ENCODE measurements at places on chromosomes 7 and 10. TPM values are rescaled to one million over a fixed set of nuclear protein-coding genes. Genes with fewer than 3 reads are reported as not detected.

PPP1R3A gene
- 45.1 TPM for total RNA-seq

CRCP gene
- total RNA-seq: 19.2 TPM

ZNF777 gene
- total RNA-seq: 14.4 TPM

ANXA8 gene
- total RNA-seq: 0.24 TPM

GALNT17 gene
- 1.9 TPM for total RNA-seq

GIMAP8 gene
- 10.4 TPM for total RNA-seq

DNA sequence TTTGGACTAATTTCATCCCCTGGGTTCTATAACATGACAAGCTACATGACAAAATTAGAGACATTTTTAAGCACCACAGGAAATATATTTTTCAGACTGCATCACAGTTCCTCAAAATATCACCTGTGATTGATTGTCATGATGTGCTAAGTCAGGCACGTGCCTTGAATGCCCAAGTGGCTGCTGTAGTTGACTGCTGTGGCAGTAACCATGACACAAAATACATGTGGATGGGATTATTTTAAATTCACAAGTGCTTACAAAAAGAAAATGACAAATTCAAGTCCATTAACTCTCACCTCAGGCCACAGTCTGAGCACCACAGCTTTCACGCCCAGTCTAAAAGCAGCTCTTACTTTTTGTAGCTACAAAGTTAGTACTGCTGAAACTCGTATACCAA is 45.5 kb downstream of the TNPO3 start:
- H3K4me1 ChIP-seq: peaks cover 12% of the 10 kb centered on the region
- H3K36me3 ChIP-seq: no peaks in the 10 kb centered on the region
- no peak overlapping the region for H3K27ac ChIP-seq
- H3K27me3 ChIP-seq: no peaks in the 10 kb centered on the region
- no peak for DNase-seq
- H3K4me3 ChIP-seq: no peak overlapping the region

DNA sequence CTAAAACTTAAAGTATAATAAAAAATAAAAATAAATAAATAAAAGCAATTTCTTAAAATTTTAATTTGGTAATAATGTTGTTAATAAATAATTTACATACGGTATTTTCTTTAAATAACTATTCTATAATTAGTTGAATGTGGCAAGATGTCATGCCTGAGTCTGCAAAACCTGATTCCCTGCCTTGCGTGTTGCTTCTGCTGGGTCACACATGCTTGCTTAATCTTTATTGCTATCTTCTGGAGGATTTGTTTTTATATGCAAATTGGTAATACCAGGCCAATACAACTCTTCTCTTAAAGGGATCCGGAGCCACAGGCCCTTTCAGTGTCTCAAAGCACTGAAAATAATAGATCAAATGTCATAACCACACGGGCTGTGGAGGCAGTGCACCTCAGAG is 59.4 kb upstream of the ABCB5 start:
- H3K27me3 ChIP-seq: no peaks in the 10 kb centered on the region
- DNase-seq: no peak
- H3K36me3 ChIP-seq: no peaks in the 10 kb centered on the region
- no peak overlapping the region for H3K27ac ChIP-seq
- H3K4me3 ChIP-seq: no peak overlapping the region

DNA sequence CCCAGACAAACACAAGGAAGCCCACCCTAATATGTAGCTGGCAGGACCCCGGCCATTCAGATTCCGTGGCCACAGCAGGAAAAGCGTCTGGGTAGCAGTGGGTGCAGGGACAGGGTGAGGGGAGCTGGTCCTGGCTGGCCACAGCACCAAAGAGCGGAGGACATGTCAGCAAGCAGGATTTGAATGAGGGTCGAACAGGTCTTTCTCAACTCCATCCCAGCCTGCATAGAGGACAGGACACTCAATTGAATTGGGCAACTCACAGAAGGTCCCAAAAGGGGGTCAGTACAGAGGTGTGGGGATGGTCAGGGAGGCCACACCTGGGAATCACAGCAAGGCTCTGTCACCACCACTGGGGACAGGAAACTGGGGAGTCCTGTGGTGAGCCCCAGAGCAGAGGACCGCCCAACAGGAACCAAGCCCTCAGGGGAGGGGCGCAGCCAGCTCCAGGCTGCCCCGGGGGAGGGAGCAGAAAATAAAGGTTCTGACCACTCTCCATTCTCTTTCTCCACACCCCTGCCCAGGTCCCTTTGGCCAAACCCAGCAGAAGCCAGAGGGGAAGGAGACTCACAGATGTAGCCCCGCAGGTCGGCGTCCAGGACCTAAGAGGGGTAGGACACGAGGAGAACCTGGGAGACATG is 108.7 kb upstream of the PPP2R2D start:
- no peak overlapping the region for H3K4me3 ChIP-seq
- no peaks in the 10 kb centered on the region for H3K36me3 ChIP-seq
- H3K4me1 ChIP-seq: no peaks in the 10 kb centered on the region
- DNase-seq: no peak

GRCh38 chr7:22934023-22934422 is 79.9 kb downstream of the HYCC1 start:
- no peaks in the 10 kb centered on the region for H3K36me3 ChIP-seq
- H3K4me3 ChIP-seq: no peak overlapping the region
- H3K27me3 ChIP-seq: no peaks in the 10 kb centered on the region
- DNase-seq: no peak

DNA sequence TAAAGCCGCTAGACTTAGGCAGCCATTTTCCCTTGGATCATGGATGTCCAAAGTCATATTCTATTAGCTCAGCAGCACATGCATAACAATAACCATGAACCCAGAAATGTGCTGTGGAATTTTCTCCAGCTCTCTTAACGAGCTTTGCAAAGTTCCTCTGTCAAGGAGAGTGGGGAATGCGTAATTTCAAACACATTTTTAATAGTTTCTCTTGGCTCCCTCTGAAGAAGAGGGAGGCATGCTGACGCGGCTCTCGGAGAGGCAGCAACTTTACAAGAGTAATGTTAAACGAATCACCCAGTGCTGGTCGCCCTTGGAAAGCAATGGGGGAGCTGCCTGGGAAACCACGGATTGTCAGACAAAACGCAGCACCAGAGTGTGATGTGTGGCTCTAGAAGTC is 114.8 kb downstream of the RAB18 start:
- DNase-seq: no peak
- H3K27me3 ChIP-seq: peaks cover 2% of the 10 kb centered on the region
- no peak overlapping the region for H3K27ac ChIP-seq
- no peak overlapping the region for H3K4me3 ChIP-seq
- H3K4me1 ChIP-seq: no peaks in the 10 kb centered on the region
